Activated CD4-positive, alpha-beta T cell treated with anti-CD3 and anti-CD28 coated beads, Interleukin-2, amount 50 U/mL, for 1 hour (primary cell): ENCODE measurements at places on chromosomes 1 and 21.

DNA sequence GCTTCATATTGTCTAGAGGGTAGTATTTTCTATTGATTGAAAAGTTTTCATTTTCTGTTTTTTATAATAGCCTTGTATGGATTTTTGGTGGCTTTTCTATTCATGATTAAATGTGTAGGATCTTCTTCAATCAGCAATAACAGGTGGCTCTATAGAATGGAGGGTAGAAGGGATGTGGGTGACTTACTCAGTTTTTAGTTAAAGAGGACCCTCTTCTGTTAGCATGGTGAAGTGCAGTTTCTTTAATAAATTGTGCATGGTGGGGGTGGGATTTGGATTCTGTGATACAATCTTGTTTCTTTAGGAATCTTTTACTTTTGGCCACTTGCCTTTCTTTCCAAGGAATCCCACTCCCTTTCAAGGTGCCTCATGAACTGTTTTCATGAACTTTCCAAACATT is 64.7 kb downstream of the SLC35A3 start:
- no peak for DNase-seq

- DNase-seq = no peak
Measured at GRCh38 chr1:235776396-235776795, 90.3 kb downstream of the LYST start.

DNA sequence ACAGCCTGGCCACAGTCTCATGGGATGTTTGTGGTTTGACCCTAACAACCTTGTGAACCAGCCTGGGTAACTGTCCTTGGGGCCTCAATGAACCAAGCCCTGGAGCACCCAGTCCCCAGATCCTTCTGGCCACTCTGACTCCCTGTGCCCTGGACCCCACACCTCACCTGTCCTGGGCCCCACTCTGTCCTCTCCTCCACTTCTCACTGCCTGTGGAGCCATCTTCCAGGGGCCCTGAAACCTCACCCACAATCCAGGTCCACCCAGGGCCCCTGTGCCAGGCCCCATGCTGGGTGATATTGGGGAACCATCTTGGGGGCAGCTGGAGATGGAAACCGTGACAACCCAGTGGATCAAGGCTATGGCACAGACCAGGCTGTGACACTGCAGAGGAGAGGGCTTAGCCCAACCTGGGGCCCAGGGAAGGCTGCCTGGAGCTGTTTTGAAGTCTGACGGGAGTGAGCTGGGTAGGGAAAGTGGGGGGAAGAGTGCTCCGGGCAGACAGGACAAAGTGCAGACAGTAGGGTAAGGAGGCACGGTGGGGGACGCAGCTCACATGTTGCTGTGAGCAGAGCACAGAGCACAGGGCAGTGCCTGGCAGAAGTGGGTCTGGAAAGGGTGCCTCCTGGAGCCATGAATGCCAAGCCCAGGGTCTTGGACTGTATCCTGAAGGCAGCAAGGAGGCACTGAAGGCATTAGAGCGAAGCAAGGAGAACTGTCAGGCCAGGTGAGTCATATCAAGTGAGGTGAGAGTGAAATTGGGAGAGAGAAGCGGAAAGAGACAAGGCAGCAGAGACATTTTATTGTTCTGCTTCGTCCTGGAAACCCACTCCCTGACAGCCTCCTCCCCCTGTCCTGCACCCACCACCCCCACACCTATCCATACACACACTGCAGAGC is 12.1 kb upstream of the LRP8 start:
- no peak for DNase-seq

- no peak for DNase-seq
Measured at GRCh38 chr1:205091043-205091740, 6.9 kb upstream of the TMEM81 start.

DNA sequence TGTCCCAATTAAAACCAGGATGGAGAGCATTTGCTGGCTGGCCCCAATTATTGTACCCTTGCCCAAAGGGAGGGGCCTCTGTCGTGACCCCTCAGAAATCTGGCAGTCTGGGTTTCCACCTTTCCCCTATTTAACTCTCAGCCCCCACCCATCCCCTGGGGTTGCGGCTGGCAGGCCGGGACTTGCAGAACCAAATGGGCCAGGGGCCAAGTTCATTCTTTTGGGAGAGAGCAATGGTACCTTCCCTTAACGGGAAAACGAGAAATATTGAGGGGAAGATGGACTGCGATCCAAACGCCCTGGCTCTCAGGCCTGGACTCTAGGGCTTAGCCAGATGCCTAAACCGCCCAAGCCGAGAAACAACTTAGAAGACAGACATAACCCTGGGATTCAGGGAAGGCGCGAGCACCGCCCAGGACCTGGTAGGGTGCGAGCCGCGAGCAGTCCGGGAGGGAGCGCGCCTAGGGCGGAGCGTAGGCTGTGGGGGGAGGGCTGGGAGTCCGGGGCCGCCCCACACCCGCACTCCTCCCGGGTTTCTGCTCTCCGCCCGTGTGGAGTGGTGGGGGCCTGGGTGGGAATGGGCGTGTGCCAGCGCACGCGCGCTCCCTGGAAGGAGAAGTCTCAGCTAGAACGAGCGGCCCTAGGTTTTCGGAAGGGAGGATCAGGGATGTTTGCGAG is at the start of gene SLC27A3:
Gene SLC27A3, plus strand, starts transcription at position 628 of the 678 bp plus-strand sequence. CDS start 91 bp downstream, outside the sequence.
- DNase-seq = no peak

GRCh38 chr1:57091642-57092041 is 125.8 kb upstream of the C8B start:
- no peak for DNase-seq

- no peak for DNase-seq
Measured at GRCh38 chr1:174077749-174078490, 55.8 kb upstream of the RC3H1 start.

DNA sequence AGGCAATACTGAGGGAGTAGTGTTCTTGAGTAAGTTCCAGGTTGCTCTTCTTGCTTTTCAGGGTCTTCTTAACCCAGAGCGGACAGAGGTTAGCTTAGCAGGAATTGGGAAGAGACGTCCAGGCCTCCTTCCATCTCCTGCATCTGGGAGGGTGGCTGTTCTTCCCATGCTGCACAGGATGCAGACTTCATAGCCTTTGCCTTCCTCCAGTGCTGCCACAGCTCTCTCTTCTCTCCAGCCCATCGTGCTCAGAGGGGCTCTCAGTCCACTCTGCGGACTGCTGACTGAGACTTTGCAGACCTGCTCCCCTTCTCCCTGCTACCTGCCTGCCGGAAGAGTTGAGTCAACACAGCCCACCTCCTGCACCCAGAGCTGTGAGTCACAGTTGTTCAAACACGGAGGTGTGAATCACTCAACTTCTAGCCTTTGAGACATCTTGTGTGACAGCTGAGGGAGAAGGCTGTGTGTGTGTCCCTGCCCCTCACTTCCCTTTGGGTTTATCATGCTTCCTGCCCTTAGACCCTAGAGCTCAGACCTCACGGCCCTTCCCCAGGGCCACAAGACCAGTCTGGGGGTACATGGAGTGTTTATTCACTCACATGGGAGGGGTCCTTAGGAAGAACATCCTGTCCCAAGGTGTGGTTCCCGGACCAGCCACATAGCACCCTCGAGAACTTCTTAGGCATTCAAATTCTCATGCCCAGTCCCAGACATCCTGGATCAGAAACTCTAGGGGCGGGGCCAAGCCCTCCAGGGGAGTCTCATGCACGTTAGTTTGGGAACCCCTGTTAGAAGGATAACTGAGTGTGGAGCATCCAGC is 158.3 kb upstream of the CACNA1E start:
- no peak for DNase-seq

GRCh38 chr1:212310383-212310782 is 25.2 kb downstream of the PPP2R5A start:
- no peak for DNase-seq

GRCh38 chr1:206658264-206658980 is 23.1 kb downstream of the DYRK3 start:
- peak; percentile 52 for DNase-seq

GRCh38 chr1:16120940-16121410 is 34.9 kb downstream of the EPHA2 start:
- no peak for DNase-seq

- DNase-seq = no peak
Measured at GRCh38 chr1:22618056-22618455, 18.4 kb upstream of the C1QA start.

GRCh38 chr1:172670316-172670715 is 11.4 kb downstream of the FASLG start:
- DNase-seq = no peak

DNA sequence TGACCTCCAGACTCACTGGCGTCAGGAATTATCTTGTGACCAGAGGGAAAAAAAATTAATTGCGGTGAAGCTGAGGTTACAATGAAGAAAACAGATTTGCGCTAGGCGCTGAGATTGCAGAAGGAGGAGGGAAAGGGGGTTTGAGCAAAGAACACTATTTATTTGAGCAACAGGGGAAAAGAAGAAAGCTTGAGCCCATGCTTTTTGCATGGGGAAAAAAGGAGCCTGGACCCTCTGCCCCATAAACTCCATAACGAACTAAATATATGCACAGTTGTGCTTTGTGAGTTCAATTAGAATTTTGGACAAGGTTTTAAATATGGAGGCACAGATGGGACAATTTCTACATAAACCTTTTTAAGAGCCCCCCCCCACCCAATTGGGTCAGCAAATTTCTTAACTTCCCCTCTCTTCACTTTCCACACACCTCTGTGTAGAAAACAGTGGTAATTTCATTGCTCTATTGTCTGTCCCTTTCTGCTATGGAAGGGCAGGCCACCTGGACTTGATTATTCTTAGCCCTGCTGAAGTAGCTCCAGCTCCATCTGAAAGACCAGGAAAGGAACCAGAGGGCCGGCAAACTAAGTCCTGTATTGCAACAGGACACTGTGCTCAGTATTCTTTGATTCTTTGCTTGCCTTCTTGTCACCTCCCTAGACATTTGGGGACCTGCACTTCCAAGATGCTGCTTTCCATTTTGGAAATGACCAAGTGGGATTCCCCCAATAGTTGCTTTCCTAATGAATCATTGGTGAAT is 862 bp upstream of the ID3 start:
- no peak for DNase-seq

DNA sequence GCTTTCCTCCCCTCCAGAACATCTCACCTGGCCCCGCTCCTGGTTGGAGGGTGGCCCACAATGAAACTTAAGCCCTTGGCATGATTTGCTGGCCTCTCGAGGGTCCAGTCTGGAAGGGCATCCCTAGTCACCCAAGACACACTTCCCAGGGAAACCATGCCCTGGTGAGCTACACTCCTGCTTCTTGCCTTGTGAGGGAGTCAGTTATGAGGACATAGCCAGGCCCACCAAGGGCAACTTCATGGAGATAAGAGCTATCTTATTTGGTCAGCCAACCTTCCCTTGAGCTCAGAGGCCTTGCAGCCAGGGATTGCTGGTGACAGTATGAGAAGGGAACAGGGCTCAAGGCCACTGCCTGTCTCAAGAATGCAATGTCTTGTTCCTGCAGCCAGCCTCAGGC is 9.7 kb downstream of the TNR start:
- no peak for DNase-seq

DNA sequence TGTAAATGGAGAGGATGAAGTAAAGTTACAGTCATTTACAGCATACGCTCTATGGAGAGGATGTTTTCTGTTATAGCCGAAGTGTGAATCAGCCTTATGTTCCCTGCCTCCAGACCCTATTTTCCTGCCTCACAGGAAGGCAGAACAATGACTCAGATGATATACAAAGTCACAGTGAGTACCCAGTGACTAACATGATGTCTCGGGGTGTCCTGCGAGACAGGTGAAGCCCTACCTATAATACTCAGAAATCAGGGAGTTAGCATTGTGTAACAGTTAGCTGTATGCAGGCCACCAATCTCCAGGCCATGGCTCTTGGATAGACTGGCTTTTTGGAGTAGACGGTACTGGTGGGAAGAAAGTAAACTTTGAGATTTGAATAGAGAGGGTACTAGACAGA is 55.6 kb upstream of the FBXO28 start:
- DNase-seq = no peak

DNA sequence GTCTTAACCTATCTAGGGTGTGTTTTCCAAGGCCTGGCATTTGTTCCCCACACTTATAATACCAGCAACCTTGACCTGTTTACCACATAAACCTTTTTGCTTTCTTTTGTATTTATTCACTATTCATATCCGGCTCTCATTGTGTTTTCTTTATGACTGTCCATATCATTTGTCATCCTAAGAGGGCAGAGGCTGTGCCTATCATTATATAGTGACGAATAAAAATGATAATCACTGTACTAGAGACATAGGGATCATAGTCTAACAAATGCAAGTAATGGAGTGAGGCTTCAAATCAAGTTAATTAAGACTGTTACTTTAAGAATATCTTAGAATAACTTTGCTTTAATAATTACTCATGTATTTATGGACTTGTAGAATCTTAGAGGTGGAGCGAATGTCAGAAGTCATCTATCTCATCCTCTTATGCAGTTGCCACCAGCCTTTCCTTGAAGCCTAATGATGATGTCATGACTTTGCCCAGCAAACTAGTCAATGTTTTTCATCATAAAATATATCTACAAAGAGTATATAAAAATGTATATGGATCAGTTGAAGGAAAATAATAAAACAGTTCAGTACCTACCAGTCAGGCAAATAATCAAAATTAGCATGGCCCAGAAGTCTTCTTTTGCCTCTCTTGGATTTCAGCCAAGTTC is 4.7 kb upstream of the ETV3 start:
- no peak for DNase-seq

DNA sequence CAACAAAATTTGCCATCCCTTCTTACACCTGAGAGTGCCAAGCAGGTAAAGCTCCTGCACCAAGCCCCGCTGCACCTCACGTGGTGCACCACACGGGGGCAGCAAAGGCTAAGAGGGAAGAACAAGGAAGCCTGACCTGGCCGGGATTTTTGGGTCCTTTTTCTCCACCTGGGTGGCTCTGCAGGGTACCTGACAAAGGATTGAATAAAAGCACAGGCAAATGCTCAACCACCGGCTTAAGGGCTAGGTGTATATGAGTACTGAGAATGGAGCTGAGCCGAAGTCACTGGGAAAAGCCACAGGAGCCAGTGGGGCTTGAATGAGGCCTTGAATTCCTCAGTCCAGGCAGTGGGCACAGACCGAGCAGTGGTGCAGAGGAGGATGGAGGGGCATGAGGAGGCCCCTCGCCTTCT is 36.4 kb downstream of the ZNF697 start:
- peak; percentile 44 for DNase-seq

GRCh38 chr21:26888931-26889330 is 43.7 kb upstream of the ADAMTS1 start:
- no peak for DNase-seq

GRCh38 chr1:15207829-15208429 is 39.1 kb upstream of the FHAD1 start:
- no peak for DNase-seq

- DNase-seq = peak; percentile 55
Measured at GRCh38 chr1:115089420-115090185, at the start of gene TSPAN2. TSS of gene TSPAN2 (minus strand) at chr1:115089503. CDS start at chr1:115089432, 71 bp downstream.

- DNase-seq = no peak
Measured at GRCh38 chr21:35905963-35906345, 154.4 kb downstream of the SETD4 start.
